ENCODE measurements at places on chromosomes 5 and 9. TPM values are rescaled to one million over a fixed set of nuclear protein-coding genes. Genes with fewer than 3 reads are reported as not detected.
A peak's percentile ranks its signal among the peaks of the same experiment; 100 is the strongest.

DNA sequence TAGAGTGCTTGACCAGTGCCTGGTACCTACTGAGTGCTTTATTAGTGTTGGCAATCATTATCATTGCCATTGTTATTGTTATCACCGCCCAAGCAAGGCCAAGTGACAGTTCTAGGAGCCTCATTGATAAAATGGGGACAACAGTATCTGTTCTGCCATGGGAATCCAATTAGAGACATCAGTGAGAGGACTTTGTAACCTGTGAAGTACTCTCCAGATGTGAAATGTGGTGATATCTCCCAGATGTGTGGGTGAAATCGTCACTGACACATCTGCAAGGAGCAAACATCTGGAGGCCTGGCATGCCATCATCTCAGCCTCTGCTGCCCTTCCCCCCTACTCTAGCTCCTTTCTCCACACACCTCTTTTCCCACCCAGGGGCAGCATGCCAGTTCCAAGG is 260.8 kb downstream of the PAPPA start:
- H3K27me3 ChIP-seq: no peaks in the 10 kb centered on the region
- H3K4me3 ChIP-seq: no peak overlapping the region
- no peak for DNase-seq

- H3K36me3 ChIP-seq: peaks cover 23% of the 10 kb centered on the region
- no peaks in the 10 kb centered on the region for H3K27me3 ChIP-seq
- DNase-seq: no peak
- H3K4me3 ChIP-seq: peak overlapping the region; percentile 83
- H3K4me1 ChIP-seq: peaks cover 80% of the 10 kb centered on the region
Observed at GRCh38 chr5:68288707-68289134, 73.2 kb downstream of the PIK3R1 start.

- DNase-seq: no peak
- H3K4me3 ChIP-seq: no peak overlapping the region
- H3K4me1 ChIP-seq: no peaks in the 10 kb centered on the region
- no peak overlapping the region for H3K27ac ChIP-seq
Observed at GRCh38 chr9:90055226-90055625, 450.4 kb downstream of the GADD45G start.

DNA sequence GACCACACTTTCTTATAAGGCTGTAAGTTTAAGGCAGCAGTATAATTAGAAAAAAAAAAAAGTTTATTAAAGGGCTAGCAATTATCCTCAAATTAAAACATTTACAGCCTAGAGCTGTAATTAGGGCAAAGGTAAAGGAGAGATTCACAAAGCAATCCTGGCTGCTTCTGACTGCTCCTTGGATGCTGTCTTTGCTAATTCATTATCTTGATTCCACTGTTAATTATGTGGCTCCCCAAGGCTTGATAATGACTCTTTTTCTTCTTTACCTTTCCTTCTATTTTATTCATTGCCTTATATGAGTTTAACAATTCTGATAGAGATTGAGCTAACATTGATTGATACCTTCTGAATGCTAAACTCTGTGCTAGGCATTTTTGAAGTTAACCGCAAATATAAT is 476.5 kb downstream of the DTWD2 start:
- H3K27ac ChIP-seq: no peak overlapping the region
- H3K36me3 ChIP-seq: no peaks in the 10 kb centered on the region
- H3K4me1 ChIP-seq: no peaks in the 10 kb centered on the region
- DNase-seq: no peak
- no peak overlapping the region for H3K4me3 ChIP-seq

GRCh38 chr5:171486613-171487012 is 67.2 kb downstream of the FGF18 start:
- DNase-seq: no peak
- H3K27me3 ChIP-seq: peaks cover 8% of the 10 kb centered on the region
- H3K4me3 ChIP-seq: no peak overlapping the region

CDH18 gene
- total RNA-seq: not detected

Measured in activated CD8-positive, alpha-beta T cell treated with anti-CD3 and anti-CD28 coated beads for 36 hours (primary cell).